ENCODE measurements at places on chromosomes 3 and 15.
A peak's percentile ranks its signal among the peaks of the same experiment; 100 is the strongest.

DNA sequence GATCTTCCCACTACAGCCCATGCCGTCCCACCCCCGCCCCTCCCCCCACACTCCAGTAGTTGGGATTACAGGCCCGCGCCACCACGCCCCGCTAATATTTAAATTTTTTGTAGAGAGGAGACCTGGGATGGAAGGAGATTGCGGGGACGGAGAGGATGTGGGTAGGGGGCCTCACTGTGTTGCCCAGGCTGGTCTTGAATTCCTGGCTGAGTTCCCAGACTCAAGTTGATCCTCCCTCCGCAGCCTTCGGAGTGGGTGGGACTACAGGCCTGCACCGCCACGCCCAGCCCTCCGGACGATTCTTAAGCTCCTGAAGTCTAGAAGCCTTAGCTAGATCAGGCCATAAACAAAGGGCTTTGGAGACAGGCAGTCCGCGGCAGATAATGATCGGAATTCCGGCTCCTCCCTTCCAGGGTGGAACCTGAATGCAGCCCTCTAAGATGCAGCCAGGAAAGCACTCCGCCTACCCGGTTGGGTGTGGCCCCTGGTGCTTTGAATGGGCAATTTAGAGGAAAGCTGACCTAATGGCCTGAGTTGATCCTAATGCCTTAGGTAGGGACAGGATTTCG is at the start of gene DPPA2:
Gene DPPA2 (minus strand): TSS at position 356 of the 569 bp plus-strand sequence. CDS start 1,975 bp downstream, outside the sequence.
- DNase-seq: no peak

DNA sequence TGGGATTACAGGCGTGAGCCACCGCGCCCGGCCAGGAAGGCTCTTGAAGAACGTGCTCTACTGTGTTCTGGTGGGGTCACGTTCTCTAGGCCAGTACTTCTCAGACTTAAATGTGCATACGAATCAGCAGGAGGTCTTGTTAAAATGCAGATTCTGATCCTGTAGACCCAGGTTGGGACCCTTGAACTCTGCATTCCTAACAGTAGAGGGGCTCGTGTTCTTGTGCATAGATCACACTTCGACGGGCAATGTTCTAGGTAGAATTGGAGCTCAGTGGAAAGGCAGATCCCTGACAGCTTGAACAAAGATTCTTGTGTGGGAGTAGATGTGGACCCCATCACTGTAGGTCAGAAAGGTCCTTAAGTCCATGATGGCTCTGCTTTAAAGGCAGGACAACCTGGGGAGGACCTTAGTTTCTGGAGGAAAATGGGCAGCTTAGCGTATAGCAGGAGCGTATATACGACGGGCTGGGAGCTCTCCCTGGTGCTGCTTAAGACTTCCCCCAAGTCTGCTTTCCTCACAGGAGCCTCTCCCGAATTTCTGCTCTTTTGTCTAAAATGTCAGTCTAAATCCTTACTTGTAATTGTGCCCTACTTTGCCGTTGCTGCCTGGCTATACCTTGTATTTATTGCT is 16.9 kb upstream of the FAM81A start:
- no peak for DNase-seq

GRCh38 chr3:152272771-152273242 is 4.1 kb downstream of the MBNL1 start:
- DNase-seq: peak; percentile 82

DNA sequence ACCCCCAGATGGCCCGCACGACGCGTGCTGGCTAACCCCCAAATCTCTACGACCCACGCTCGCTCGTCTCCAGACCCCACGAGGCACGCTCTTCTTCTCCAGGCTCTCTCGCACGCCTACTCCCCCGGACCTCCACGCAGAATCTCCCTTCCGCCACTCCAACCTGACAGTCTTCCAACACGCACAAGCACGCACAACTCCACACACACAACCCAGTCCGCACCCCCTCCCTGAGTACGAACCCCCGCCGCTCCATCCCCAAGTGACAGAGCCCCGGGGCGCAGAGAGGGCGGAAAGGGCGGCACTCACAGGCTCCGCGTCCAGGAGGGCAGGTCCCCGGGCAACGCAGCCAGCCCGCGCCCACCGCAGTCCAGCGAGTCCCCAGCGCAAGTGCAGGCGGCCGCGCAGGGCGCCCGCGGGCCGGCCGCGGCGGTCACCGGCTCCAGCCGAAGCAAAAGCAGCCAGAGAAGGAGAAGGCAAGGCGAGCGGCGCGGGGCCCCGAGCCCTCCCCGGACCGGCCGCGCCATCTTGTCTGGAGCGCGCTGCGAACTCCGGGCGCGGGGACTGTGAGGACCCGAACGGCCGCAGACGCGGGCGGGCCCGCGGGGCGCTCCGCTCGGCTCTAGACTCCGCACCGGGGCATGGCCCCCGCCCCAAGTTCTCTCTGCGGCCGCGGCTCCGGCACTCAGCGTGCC is 794 bp downstream of the LRIG1 start:
- DNase-seq: no peak

DNA sequence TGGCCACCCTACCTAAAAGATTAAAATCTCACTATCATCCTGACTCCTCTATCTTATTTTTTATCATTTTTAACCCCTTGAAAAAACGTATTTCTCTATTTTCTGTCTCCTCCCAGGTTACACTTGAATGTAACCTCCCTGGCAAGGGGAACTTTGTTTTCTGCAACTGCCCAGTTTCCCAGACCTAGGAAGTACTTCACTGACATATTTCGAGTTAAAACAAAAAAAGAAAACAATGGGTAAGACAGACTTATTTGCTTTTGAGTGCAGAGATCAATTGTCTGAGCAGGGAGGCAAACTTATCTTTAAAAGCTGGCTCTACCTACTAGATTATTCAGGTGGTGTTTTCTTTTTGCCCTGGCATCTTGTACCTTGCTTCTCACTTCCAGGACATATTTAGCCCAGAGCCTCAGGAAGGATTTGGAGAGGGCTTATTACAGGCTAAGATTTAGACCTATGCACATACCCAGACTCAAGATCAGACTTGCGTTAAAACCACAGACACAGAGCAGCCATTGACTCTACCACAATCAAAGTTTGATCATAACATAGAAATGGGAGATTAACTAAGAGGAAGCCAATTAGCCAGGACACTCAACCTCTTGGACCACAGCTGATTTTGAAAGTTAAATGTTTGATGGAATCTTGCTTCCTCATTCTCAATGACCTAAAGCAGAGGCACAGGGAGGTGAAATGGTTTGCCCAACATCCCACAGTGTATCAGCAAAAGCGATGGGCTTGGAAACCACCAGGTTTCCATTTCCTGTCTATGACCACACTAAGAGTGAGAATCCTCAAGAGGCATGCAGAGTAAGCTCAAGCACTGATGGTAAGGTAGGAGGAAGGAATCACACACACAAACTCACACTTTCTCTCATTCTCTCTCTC is 169.5 kb upstream of the THBS1 start:
- no peak for DNase-seq

- DNase-seq: no peak
These were observed 30.3 kb upstream of the SEC13 start for GRCh38 chr3:10351013-10351735.

DNA sequence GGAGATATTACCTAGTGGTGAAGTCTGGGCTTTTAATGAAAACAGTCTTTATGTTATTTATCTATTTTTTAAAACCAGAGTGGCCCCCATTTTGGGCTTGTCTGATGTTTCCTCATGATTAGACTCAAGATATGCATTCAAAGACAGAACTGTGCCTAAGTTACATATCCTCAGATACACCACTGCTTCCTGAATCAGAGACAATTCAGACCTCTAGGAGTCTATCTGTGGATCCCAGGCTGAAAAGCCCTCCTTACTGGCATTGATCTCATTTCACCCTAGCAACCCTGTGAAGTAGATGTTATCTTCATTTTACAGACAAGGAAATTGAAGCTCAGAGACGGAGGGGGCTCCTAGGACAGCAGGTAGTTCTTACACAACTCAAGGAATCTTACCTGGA is 16.8 kb upstream of the TGM5 start:
- DNase-seq: no peak

DNA sequence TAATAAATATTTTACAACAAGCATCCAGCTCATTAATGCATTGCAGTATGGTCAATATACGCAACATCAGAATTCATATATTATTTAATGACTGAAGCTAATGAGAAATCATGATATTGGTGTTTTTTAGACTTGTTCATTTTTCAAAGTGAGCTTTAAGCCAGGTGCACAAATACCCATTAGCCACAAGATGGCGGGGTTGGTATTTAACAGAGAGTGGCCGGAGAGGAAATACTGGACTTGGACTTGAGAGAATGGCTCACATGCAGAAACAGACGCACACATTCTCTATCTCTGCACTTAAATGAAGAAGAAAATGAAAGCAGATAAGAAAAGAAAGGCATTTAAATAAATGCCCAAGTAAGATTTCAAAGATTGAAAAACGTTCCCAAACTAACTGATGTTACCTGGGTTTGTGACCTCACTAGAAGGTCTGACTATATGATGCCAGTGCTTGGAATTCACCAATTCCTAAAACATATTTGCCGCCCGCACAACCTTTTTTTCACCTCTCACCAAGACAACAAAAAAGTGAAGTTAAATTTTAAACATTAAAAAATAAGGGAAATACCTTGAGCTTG is 21.2 kb upstream of the CRBN start:
- peak; percentile 64 for DNase-seq

- no peak for DNase-seq
These were observed 123.8 kb upstream of the CMC1 start for GRCh38 chr3:28117598-28117997.

- no peak for DNase-seq
These were observed 15.8 kb downstream of the TCF12 start for GRCh38 chr15:56934269-56934668.

- no peak for DNase-seq
These were observed 47.0 kb upstream of the RBP1 start for GRCh38 chr3:139586420-139587017.

- no peak for DNase-seq
These were observed 45.5 kb downstream of the GPR149 start for GRCh38 chr3:154384479-154384878.

- DNase-seq: no peak
These were observed 23.4 kb downstream of the PLSCR4 start for GRCh38 chr3:146227486-146227885.

- DNase-seq: no peak
These were observed 125.1 kb downstream of the SUCLG2 start for GRCh38 chr3:67529337-67529736.

- DNase-seq: no peak
These were observed 17.8 kb downstream of the APBA2 start for GRCh38 chr15:28903555-28903954.
